GM06990 (cell line): ENCODE measurements at places on chromosomes 12 and 14.

DNA sequence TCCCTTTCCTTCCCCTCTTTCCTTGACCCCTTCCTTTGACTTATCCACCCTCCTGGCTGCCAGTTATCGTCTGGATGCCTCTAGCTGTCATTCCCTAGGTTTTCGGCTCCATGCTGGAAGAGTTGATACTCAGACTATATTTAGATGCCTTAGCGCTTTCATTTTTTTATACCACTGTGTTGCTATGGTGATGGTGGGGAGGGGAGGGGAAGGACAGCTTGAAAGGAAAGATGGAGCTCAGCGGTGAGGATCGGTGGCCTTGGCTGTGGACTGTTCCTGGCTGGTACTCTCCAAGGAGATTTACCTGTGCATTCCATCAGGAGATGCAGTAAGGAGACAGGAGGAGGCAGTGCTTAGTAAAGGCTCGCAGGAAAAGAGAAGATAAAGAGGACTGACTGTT is 108.7 kb downstream of the SLC8A3 start:
- DNase-seq = no peak

- no peak for DNase-seq
Measured at GRCh38 chr12:27006797-27007467, 7.3 kb downstream of the TM7SF3 start.

GRCh38 chr12:88665071-88665470 is 84.8 kb upstream of the KITLG start:
- no peak for DNase-seq

GRCh38 chr12:55687746-55688145 is 20.0 kb downstream of the ITGA7 start:
- DNase-seq = no peak

GRCh38 chr12:51391283-51392123 is at the start of gene GALNT6:
GALNT6 (minus strand) TSS chr12:51391406; CDS start chr12:51379781, 11,625 bp downstream.
- peak; percentile 85 for DNase-seq

DNA sequence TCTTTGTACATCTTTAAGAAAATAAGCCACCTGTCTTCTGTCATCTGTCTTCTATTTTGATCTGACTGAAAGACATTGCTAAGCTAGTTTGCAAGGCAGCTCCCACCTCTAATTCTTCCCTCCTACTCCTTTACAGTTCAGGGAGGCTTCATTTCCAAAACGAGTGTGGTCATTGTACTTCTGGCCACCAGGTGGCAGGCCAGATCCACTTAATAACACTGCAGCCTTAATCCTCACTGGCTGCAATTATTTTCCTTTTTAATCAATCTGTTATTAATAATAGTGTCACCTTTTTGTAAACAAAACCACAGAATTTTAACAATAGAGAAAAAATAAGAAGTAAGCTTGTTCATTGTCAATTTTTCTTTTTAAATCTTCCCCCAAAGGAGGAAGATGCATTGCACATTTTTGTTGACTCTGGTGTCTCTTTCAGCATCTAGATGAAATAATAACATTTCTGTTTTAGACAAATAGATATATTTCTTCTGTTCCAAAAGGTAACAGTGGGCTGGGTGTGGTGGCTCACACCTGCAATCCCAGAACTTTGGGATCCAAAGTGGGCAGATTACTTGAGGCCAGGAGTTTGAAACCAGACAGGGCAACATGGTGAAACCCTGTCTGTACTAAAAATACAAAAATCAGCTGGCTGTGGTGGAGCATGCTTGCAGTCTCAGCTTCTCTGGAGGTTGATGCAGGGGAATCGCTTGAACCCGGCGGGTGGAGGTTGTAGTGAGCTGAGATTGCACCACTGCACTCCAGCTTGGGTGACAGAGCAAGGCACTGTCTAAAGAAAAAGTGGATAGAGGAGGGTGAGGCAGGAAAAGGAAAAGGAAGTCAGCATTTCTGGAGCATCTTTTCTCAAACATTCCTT is 23.3 kb downstream of the GABARAPL1 start:
- no peak for DNase-seq

- peak; percentile 78 for DNase-seq
Measured at GRCh38 chr12:92995258-92995903, 66.3 kb upstream of the EEA1 start.

- no peak for DNase-seq
Measured at GRCh38 chr14:91899806-91900205, 32.5 kb upstream of the TC2N start.
